Stimulated activated CD4-positive, alpha-beta T cell treated with anti-CD3 and anti-CD28 coated beads, Interleukin-15, amount 100 ng/mL, for 1 hour (primary cell): ENCODE measurements at places on chromosomes 4 and X.

GRCh38 chr4:26120098-26120825 lies 200.6 kb upstream of the RBPJ start:
- no peak for DNase-seq

DNA sequence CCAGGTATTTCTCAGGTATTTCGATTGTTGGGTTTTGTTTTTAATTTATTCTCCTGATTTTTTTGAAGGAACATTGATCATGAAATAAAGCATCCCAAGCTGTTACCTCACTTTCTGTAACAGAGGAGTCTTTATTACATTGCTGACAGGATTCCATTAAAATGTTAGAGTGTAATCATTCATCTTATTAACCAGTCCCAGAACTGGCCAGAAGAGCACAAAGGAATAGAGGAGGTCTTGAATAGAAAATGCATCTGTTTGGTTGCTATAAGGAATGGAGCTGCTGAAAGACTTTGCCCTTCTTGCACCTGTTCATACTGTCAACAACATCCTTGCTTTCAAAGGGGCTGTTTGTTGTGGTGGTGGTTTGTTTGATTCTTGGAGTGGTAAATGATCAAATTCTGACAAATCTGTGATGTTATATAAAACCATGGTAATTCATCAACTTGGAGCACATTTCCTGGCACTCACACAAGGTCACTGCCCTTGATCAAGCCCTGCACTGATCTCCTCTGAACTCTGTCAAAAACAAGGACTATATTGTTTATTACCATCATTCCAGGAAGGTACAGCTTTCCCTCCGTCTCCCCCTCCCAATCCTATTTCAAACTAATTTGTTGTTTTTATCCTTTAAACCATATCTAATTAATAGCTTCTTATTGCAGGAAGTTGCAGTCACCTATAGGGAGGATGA lies 215.8 kb downstream of the PCDH19 start:
- no peak for DNase-seq

DNA sequence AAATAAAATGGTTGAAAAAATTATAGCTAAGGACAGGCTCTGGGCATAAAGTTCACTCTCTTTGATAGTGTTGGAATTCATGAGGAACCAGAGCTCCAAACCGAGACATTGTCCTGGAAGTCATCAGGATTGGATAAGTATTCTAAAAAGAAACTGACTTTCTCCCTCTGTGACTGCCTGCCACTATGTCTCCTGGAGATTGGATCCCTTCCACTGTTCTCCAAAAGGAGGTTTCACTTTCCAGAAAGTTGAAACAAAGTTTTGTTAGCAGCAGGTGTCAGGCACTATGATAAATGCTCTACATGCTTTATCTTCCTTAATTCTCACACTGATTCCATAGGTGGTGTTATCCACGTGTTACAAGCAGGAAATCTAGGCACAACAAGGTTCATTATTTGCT lies 16.8 kb downstream of the BANK1 start:
- no peak for DNase-seq

DNA sequence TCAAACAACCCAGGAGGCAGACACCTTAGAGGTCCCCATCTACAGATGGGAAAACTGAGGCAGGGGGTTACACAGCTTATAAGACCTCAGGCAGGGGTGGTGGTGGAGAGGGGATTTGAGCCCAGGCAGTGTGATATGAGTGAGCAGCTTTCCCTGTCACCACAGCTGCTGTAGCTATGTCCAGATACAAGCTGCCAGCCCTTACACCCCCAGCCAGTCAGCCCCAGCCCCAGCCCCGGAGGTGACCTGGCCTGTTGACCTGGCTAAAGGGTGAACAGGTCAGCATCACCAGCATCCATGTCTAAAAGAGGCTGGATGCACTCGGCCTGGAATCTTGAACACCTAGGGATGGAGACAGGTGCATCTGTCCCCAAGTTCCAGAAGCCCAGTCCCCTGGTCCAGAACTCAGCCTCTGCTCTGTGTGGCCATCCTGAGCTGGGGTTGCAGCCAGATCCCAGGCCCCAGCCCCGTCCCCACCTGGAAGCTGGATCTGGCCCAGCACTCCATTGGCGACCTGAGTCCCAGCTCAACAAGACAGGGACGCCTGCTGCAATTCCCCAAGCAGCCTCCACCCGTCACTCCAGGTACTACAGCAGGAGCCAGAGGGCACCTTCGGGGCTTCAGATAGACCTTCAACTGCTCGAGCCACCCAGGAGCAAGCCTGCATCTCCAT lies 89.5 kb downstream of the JAKMIP1 start:
- no peak for DNase-seq

DNA sequence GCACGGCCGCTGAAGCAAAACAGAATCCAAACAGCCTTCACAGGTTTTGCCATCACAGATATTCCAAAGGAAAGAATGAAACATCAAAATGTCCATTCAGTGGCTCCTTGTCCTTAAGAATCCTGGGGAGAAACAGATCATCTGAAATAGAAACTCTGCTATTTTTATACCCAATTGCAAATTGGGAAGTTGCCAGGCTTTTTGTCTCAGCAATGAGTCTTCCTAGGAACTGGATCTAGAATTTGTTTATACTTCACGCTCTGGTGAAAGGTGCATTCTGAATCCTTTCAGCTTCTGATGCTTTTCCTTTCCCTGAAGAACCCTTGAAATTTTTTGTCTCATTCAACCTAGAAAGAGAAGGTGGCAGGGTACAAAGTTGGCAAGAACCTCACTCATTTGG lies 218.9 kb downstream of the FBXW7 start:
- no peak for DNase-seq
